ENCODE measurements at places on chromosomes 2 and 18.

DNA sequence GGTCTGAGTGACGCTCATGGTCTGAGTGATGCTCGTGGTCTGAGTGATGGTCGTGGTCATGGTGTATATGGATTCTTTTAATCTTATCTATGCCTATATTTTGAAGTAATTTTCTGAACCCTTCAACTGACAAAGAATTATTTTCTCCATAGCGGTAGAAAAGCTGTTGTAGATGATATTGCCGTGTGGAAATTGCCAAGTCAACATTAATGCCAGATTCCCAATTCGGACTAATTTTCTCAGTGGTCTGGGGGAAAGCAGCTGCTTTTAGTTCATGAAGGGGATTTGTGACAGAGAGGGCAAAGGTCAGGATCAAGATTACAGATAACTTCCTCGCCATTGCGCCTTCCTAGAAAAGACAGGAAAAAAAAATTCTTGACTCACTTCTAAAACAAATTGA is 2.5 kb downstream of the SLC39A6 start:
- no peak for DNase-seq

- DNase-seq, result no peak
Observed at GRCh38 chr18:61556862-61557261, 223.6 kb downstream of the CDH20 start.

- DNase-seq, result no peak
Observed at GRCh38 chr2:23588106-23588505, 203.1 kb downstream of the KLHL29 start.

DNA sequence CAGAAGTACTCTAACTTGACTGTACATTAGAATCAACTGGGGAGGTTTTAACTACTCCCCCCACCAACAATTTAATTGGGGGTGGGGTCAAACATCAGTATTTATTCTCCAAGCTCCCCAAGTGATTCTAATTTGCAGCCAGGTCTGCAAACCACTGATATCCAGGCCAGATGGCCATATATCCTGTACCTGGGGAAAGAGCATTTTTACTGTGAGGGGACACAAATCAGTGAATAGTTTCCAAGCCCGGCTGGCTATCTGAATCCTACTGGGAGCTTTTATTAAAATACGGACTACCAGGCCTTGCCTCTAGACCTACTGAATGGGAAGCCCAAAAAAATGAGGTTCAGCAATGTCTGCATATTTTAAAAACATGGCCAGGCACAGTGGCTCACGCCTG is 88.5 kb downstream of the TCF4 start:
- no peak for DNase-seq

GRCh38 chr18:58321986-58322385 is 278.0 kb downstream of the NEDD4L start:
- no peak for DNase-seq

- DNase-seq, result no peak
Observed at GRCh38 chr2:6073191-6074088, 381.3 kb downstream of the SOX11 start.

DNA sequence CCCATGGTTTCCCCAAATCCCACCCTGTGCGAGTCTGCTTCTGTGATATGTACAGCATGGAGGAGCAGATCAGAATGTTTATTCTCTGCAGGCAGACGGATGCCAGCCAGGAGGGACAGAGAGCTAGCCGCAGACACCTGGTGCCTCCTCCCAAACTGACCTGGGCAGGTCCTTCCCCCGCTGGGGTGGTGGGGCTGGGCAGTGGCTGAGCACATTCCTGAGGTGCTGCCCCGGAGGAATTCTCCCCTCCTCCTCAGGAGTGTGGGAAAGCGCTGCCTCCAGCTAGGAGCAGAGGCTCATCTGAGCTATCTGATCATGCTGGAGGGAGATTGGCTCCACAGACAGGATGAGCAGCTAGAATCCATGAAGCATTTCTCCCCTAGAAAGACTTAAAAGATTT is 21.7 kb downstream of the C2orf92 start:
- DNase-seq, result no peak

GRCh38 chr18:13530033-13530878 is 196.1 kb downstream of the FAM210A start:
- DNase-seq, result no peak

DNA sequence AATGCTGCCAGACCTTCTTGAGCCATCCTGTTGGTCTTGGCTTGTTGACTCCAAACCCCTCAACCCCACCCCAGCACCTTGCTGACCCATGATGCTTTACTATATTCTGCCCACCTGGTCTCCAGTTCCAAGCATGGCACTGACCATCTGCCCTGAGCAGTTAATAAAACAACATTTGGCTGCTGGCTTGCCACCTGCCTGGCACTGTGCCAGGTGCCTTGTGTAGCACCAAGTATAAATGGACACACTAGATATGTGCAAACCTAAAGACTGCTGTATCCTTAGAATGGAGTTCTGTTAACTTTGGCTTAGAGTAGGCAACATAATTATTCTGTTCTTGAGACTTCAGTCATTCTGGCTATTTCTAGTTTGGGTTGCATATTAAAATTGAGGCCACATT is 91.4 kb downstream of the ACSL3 start:
- DNase-seq, result no peak

DNA sequence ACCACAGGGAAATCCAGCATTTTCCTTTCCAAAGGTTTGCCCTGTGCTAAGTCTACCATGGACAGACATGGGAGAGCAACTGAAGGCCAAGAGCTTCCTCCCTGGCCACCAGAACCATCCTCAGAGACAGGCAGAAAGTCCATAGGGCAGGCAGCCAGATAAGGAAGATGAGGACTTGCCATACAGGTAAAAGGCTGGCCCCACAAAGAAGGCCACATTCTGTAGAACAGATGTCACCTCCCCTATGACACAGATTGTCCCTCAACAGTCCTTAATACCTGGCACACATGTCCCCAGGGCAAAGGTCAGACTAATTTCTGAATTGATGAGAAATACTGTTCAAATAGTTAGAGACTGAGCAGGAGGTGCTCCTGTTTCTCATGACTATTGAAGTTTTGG is 52.0 kb downstream of the FECH start:
- DNase-seq, result no peak

DNA sequence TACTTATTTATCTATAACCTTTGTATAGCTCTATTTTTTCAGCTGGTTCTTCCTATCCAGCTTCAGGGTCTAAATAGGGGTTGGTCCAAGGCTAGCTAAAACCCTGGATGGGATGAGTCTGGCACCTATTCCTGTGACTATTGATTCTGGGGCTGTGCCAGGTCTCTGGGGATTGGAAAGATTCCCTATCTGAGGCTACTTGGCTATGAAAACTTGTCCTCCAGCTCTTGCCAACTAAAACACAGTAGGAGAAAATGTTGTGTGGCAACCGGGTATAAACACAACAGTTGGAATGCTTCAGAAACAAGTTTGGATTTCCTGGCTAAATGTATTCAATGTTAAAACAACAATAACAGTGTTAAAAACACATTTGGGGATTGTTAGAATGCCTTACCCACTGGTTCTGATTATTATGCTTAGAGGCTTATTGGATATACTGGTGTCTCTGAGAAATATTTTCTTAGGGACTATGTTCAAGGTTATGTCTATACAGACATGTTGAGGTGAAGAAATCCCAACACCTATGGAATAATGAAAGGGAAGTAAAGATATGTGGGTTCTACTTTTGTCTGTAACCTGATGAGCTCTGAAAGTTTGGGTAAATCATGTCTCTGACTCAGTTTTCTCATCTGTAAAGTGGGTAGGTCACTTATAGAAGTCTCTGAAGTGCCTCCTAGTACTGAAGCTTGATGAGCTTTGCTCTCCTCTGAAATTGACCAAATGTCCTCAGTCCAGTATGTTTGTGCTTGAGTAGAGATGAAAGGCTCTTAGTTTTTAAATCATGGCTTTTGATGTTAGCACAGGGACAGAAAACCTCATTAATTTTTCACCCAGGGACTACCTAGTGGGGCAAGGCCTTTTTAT is 460.7 kb downstream of the MTX2 start:
- DNase-seq, result no peak

GRCh38 chr2:23354554-23354953 is 30.4 kb upstream of the KLHL29 start:
- DNase-seq, result no peak

GRCh38 chr2:231800493-231801091 is 14.3 kb downstream of the COPS7B start:
- no peak for DNase-seq

DNA sequence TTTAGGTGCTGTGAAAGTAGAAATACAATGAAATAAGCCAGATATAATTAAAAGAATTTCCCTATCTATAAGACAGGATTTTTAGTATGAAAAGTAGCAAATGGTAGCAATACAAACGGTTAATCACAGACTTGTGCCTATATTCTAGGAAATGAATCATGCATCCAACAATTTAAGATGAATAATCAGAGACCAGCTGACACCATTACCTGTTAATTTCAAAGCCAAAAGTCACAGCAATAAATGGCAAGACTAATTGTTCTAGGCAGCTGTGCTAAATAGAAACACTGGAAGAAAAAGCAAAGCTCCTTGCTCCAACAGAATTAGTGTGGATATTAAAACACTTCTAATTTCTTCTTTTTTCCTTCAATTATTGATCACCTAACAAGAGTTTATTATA is 35.1 kb upstream of the MPP4 start:
- DNase-seq, result no peak

DNA sequence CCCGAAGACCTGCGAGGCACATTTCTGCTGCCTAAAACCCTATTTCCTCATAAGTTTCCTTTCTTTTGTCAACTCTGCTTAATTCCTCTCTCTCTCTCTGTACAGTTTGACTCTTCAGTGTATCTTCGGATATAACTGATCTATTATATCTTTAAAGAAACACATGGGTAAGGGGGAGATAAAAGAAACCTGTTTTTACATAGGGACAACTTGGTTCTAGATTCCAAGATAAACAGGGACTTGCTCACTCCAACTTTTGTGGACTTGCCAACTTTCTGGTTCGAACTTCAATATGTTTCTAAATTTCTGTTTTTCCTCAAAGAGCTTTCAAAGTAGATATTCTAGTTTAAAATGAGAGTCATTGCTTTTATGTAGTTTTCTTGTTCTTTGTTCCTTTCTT is 182.7 kb upstream of the EPC2 start:
- DNase-seq, result no peak

DNA sequence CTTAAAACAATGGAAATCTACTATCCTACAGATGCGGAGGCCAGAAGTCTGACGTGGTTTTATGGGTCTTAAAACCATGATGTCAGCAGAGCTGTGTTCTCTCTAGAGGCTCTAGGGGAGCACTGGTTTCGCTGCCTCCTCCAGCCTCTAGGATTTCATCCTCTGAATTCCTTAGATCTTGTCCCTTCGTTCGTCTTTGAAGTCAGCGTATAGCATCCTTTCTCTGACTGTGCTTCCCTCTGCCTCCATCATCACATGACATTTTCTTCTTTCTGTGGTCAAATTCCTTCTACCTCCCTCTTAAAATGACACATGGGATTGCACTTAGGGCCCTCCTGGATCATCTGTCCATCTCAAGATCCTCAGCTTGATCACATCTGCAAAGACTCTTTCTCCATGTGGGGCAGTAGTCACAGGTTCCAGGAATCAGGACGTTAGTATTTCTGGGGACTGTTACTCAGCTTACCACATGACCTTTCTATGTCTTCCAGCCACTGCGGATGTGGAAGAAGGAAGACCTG is 22.7 kb upstream of the NCK2 start:
- no peak for DNase-seq

- DNase-seq, result no peak
Observed at GRCh38 chr2:12618576-12618975, 98.2 kb upstream of the TRIB2 start.

- no peak for DNase-seq
Observed at GRCh38 chr2:196229013-196229412, 57.6 kb upstream of the STK17B start.

DNA sequence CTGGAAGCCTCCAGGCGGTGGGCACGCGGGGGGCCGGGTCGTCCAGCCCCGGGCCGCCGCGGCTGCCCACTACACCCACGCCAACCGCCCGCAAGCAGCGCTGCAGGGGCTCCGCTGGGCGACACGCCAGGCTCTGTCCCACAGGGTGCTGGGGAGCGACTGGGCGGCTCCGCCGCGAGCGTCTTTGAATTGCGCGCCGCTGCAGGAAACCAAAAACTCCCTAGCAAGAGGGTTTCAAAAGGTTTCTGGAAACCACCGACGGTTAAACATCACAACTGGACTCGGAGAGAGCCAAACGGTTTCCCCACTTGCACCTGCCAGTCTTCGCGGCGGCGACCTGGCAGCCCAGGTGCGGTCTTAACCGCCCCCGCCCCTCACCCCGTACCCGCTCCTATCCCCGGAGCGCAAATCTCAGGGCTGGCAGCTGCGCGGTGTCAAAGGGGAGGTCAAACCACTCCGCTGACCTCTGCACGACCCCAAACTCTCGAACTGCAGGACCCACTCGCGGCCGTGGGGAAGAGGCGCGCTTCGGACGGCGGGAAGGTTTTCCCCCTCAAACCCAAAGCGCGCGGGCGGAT is 1.0 kb downstream of the CXCR4 start:
- DNase-seq, result no peak

GRCh38 chr2:200845669-200846325 is 18.7 kb downstream of the CLK1 start:
- DNase-seq, result no peak

DNA sequence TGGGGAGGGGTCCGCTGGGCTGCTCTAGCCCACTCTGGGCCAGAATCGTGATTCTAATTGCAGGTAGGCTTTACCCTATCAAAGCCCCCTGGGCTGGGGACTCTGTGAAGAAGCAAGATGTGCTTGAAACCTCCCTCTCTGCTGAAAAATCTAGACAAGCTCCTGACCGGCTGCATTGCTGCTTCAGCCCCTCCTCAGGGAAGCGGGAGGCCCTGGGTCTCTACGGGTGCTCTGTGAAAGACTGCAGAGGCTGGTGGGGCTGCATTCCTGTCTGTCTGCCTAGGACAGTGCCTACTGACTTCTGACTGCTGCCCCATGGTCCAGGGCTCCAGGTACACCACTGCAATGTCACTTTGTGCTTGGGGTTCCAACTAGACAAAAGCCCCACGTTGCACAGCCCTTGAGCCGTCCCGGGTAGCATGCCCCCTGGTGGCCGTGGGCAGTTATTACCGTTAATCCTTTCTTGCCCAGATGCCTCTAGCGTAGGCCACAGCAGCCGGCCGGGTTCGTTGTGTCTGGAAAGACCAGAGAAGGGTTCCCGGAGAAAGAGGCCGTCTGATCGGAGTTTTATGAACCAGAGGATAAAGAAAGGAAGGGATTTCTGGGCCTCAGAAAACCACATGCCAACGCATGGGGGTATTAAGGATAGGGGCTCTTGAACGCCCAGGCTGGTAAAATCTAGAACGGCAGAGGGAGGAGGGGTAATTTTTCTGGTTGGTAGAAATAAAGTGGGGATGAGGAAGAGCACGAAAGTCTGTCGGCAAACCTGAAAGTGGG is 15.9 kb upstream of the C1QL2 start:
- no peak for DNase-seq

DNA sequence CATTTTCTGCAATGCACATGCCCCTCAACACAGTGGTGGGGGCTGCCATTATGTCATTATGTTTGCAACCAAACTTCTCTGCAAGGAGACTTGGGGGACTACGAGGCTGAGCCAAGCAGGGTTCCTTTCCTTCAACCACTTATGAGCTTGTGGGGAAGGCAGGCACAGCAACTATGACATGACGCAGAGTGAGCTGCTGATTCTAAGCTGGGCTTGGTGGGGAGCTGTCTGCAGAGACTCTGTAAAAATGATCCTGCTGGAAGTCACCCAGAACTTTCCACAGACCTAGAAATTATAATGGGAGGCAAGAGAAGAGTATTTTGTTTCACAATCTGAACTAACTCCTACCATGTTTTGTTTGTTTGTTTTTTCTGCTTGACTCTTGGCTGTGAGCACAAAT is 55.6 kb downstream of the INPP5D start:
- DNase-seq, result no peak

- no peak for DNase-seq
Observed at GRCh38 chr2:31415421-31415820, 879 bp upstream of the XDH start.

GRCh38 chr2:10661846-10662245 is 27.9 kb downstream of the NOL10 start:
- no peak for DNase-seq
